ENCODE measurements at places on chromosomes 12 and 14. TPM values are rescaled to one million over a fixed set of nuclear protein-coding genes. Genes with fewer than 3 reads are reported as not detected.

- no peak overlapping the region for H3K27ac ChIP-seq
- H3K36me3 ChIP-seq, result no peaks in the 10 kb centered on the region
- no peaks in the 10 kb centered on the region for H3K4me1 ChIP-seq
- no peak for DNase-seq
- H3K27me3 ChIP-seq, result no peaks in the 10 kb centered on the region
These were observed 367.8 kb upstream of the CLEC14A start for GRCh38 chr14:38623661-38624060.

Gene C12orf50
- total RNA-seq, result not detected

Gene MYH7
- total RNA-seq, result not detected

DNA sequence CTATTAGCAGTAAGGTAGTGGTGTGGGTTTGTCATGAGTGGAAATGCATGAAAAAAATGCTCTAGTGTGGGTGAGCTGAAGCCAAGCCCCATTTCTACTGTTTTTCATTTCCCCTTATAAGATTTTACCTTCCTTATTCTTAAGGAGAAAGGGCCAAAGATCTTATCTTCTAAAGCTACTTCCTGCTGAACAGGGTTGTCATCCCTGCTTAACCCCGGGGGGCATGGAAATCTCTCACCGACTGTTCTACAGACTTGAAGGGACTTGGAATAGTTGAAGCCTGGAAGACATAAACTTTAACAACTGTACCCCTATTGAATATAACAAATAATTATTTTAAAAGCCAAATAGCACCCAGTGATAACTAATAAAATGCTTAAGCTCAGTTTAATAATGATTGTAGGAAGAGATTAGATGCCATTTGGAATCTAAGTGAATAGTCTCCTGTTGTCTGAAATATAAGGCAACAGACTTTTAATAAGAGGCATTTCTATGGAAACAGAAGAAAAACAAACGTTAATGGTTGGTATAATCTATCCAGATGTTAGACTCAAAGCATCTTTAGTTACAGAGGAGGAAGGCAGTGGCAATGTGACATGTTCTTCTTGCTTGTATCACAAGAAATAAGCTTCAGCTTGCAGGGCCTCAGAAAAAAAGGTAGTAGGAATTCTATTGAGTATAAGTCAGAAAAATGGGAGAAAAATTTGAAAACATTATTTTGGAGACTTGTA lies 1.8 kb upstream of the GMFB start:
- H3K4me1 ChIP-seq, result peaks cover 36% of the 10 kb centered on the region
- H3K36me3 ChIP-seq, result no peaks in the 10 kb centered on the region
- DNase-seq, result no peak
- H3K27ac ChIP-seq, result no peak overlapping the region
- H3K27me3 ChIP-seq, result no peaks in the 10 kb centered on the region

Gene COL2A1
- total RNA-seq, result not detected

GRCh38 chr12:104858611-104859543 lies 99.2 kb downstream of the SLC41A2 start:
- no peaks in the 10 kb centered on the region for H3K36me3 ChIP-seq
- H3K4me3 ChIP-seq, result no peak overlapping the region
- no peaks in the 10 kb centered on the region for H3K27me3 ChIP-seq
- H3K4me1 ChIP-seq, result no peaks in the 10 kb centered on the region
- no peak overlapping the region for H3K27ac ChIP-seq

Gene KRT6B
- total RNA-seq, result not detected

GRCh38 chr12:108861878-108862587 lies 4.7 kb upstream of the SSH1 start:
- no peaks in the 10 kb centered on the region for H3K27me3 ChIP-seq
- no peaks in the 10 kb centered on the region for H3K36me3 ChIP-seq
- H3K4me3 ChIP-seq, result no peak overlapping the region
- no peak for DNase-seq

- no peaks in the 10 kb centered on the region for H3K36me3 ChIP-seq
- H3K4me3 ChIP-seq, result peak overlapping the region; percentile 91
- peak overlapping the region; percentile 100 for H3K27ac ChIP-seq
- H3K4me1 ChIP-seq, result peaks cover 63% of the 10 kb centered on the region
These were observed 802 bp downstream of the SUSD6 start for GRCh38 chr14:69612014-69612782.

DNA sequence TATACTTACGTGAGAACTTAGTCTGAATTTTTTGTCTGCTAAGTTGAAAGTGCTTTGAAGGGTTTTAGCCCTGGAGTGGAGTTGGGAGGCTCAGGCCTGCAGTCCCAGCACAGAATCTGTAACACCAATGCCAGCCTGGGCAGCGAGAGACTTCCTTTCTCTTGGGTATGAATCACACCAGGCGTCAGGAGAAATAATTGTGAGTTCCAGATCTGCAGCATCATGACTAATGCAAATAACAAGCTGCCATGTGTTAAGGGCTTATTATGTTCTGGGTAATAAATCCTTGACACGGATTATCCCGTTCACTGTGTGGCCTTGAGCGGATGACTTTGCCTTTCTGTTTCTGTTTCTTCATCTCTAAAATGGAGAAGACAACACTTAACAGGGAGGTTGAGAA lies 70.6 kb downstream of the B4GALNT3 start:
- no peak overlapping the region for H3K4me3 ChIP-seq
- H3K36me3 ChIP-seq, result no peaks in the 10 kb centered on the region

DNA sequence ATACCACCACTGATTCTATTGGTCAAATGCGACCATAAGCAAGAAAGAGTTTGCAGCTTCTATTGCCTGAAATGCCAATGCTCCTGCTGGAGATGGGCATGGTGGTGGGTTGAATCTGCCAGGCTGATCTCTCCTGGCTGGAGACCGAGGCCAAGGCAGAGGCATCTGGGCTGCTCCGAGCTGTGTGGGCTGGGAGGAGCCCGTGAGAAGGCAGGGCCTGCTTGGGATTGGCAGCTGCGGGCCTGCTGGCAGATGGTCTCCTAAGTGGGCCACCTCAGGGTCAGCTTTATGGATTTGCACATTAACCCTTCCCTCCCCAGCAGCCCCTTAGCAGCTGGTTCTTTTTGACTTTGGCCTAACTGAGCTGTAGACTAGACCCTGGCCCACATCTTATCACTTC lies 25.4 kb downstream of the SRRM4 start:
- H3K27me3 ChIP-seq, result no peaks in the 10 kb centered on the region
- H3K36me3 ChIP-seq, result no peaks in the 10 kb centered on the region
- H3K4me1 ChIP-seq, result no peaks in the 10 kb centered on the region
- DNase-seq, result no peak
- no peak overlapping the region for H3K27ac ChIP-seq
- no peak overlapping the region for H3K4me3 ChIP-seq

Gene SLCO1B1
- total RNA-seq, result not detected

DNA sequence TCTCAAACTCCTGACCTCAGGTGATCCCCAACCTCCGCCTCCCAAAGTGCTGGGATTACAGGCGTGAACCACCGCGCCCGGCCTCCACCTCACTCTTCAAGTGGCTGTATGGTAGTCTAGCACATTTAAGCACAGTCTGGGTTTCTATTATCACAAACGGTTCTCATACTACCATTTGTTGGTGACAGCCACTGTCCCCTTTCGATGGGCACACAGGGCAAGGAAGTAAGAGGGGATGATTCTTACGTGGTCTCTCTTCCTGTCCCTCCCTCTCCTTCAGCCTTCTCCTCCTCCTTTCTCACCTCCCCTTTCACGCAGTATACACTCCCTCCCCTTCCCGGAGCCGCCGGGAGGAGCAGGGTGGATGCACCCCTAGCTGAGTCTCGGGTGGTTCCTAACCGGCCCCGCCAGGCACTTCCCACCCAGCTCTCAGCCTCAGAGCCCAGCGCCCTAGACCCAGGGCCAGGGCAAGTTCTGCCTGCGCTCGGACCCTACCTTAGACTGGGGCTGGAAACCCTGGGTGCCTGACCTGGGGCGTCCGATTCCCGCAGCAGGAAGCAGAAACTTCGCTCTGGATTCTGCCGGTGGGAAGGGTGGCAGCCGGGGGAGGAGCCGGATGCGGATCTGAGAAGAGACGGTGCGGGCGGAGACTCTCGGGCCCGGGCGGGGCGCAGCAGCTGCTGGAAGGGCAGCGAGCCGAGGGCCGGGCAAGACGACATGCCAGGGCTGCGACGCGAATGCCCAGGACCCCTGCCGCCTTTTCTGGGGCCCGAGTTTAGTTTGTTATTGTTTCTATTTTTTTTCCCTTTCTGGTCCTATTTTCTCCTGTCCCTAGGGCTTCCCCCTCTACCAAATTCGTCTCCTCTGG lies at the start of gene TEP1:
TSS of gene TEP1 (minus strand) at position 626 of the 868 bp plus-strand sequence. CDS start 5,062 bp downstream, outside the sequence.
- no peaks in the 10 kb centered on the region for H3K27me3 ChIP-seq
- H3K4me1 ChIP-seq, result peaks cover 26% of the 10 kb centered on the region
- peaks cover 4% of the 10 kb centered on the region for H3K36me3 ChIP-seq
- H3K27ac ChIP-seq, result peak within 1 kb of the TSS; percentile 88
- DNase-seq, result peak; percentile 96

DNA sequence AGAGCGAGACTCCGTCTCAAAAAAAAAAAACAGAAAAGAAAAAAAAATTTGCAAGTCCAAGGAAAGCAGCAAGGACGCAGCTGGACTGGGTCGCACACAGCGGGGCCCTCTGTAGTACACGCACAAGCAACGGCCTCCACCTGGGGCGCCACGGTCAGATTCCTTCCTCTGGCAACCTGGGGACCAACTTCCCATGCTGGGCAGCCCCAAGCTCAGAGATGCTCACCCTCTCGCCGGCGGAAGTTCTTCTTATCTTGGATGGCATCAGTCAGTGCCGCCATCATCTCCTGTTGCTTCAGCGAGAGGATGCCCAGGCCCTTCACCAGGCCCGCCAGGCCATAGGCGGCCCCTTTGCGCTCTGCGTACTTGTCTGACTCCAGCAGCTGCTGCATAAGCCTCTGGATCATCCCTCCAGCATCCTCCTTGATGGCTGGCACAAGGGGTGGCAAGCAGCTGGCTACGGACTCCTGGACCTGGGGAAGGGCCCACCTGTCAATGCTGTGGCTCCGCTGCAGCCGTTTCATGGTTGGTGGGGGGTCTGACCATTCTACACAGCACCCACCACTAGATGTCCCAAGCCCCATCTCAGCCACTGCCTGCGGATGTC lies 34.5 kb upstream of the RAB35 start:
- no peaks in the 10 kb centered on the region for H3K27me3 ChIP-seq
- no peak for DNase-seq
- peaks cover 92% of the 10 kb centered on the region for H3K36me3 ChIP-seq
- H3K4me3 ChIP-seq, result no peak overlapping the region

Measured in esophagus muscularis mucosa (tissue), 4 donors.